ENCODE measurements at places on chromosomes 3 and 15.
A peak's percentile ranks its signal among the peaks of the same experiment; 100 is the strongest.

DNA sequence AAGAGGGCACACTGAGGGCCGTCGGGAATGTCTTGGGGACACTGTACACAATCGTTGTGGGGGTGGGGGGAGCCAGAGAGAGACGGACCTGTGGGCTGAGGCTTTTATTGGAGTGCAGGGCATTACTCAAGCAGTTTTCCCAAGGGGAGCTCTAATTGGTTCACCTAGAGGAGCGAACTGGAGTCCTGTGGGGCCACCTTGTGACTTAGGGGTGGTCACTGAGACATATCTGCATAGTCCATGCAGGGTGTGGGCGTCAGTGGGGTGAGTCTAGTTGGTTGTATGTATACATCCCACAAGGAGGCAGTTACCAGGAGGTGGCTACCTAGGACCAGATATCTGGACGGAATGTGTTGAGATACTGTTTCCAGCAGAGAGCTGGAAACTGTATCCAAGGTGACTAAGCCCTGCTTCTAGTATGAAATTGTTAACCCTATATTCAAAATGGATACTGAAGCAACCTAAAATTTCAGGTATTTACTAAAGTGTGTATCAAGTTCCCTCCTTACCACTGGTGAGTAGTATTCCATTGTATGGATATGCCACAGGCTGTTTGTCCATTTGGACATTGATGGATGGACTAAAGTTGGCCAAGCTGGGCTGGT lies 2.6 kb upstream of the PIGZ start:
- H3K4me3 ChIP-seq, result no peak overlapping the region
- peaks cover 4% of the 10 kb centered on the region for H3K27me3 ChIP-seq
- H3K27ac ChIP-seq, result no peak overlapping the region
- H3K36me3 ChIP-seq, result no peaks in the 10 kb centered on the region

GRCh38 chr3:98784666-98785600 lies 21.8 kb downstream of the ST3GAL6 start:
- H3K27ac ChIP-seq, result peak overlapping the region; percentile 33
- H3K4me1 ChIP-seq, result peaks cover 5% of the 10 kb centered on the region
- H3K27me3 ChIP-seq, result no peaks in the 10 kb centered on the region
- H3K36me3 ChIP-seq, result no peaks in the 10 kb centered on the region

GRCh38 chr3:162224746-162225145 lies 728.1 kb downstream of the OTOL1 start:
- no peaks in the 10 kb centered on the region for H3K36me3 ChIP-seq
- no peak overlapping the region for H3K27ac ChIP-seq
- no peaks in the 10 kb centered on the region for H3K4me1 ChIP-seq
- DNase-seq, result no peak
- no peaks in the 10 kb centered on the region for H3K27me3 ChIP-seq

- H3K27ac ChIP-seq, result peak within 1 kb of the TSS; percentile 90
- no peaks in the 10 kb centered on the region for H3K27me3 ChIP-seq
- H3K36me3 ChIP-seq, result no peaks in the 10 kb centered on the region
- H3K4me3 ChIP-seq, result peak within 1 kb of the TSS; percentile 43
- H3K4me1 ChIP-seq, result peaks cover 30% of the 10 kb centered on the region
- DNase-seq, result peak; percentile 80
Observed at GRCh38 chr15:66293419-66294156, at the start of gene DIS3L. Gene DIS3L (plus strand): TSS chr15:66293568. CDS start chr15:66293597, 29 bp downstream.

- no peak overlapping the region for H3K27ac ChIP-seq
- H3K4me1 ChIP-seq, result no peaks in the 10 kb centered on the region
- no peak for DNase-seq
Observed at GRCh38 chr3:42728668-42729364, 26.2 kb upstream of the HHATL start.

DNA sequence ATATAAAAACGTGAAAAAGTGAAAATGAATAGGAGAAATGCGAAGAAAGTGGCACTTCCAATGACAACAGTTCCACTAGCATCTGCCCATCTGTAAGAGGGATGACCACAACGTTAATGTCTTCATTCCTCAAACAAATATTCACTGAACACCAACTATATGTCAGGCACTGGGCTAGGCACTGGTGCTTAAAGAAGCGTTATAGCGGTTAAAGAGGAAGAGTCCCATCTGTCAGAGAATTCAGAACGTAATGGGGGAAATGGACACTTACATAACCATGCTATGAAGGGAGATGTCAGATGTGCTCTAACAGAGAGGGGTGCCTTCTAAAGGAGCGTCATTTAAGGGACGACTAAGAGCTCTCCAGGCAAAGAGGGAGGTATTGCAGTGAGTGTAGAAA lies 8.2 kb downstream of the RUBCN start:
- H3K27ac ChIP-seq, result no peak overlapping the region
- no peaks in the 10 kb centered on the region for H3K4me1 ChIP-seq
- DNase-seq, result no peak
- no peak overlapping the region for H3K4me3 ChIP-seq
- H3K27me3 ChIP-seq, result no peaks in the 10 kb centered on the region

- H3K36me3 ChIP-seq, result no peaks in the 10 kb centered on the region
- no peak overlapping the region for H3K4me3 ChIP-seq
Observed at GRCh38 chr3:9157651-9158362, 91.6 kb downstream of the SRGAP3 start.

DNA sequence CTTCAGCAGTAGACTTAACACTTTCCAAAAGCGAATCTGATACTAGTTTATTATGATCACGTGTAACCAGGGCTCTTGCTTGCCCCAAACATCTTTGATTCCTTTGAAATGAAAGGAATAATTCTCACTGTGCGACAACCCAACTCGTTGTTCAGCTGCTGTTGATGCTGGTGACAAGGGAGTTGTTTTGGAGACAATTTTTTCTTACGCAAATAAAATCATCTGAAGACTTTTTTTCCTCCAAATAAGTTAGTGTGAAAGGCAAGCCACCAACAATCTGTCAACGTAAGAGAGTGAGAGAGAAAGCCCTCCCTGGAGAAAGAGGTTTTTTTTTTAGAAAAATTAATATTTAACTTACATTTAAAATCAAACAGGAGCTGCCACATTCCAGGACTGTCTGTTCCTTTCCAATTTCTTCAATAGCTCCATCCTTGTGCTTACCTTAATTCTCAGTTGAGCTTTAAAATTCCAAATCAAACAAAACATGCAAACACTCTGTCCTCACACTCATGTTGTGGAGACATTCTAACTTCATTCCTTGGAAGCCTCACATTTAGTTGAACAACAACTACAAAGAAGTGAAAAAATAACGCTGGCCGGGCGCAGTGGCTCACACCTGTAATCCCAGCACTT lies 4.9 kb upstream of the P3H2 start:
- H3K27ac ChIP-seq, result no peak overlapping the region
- H3K36me3 ChIP-seq, result no peaks in the 10 kb centered on the region
- H3K4me3 ChIP-seq, result no peak overlapping the region
- DNase-seq, result no peak
- H3K27me3 ChIP-seq, result no peaks in the 10 kb centered on the region

DNA sequence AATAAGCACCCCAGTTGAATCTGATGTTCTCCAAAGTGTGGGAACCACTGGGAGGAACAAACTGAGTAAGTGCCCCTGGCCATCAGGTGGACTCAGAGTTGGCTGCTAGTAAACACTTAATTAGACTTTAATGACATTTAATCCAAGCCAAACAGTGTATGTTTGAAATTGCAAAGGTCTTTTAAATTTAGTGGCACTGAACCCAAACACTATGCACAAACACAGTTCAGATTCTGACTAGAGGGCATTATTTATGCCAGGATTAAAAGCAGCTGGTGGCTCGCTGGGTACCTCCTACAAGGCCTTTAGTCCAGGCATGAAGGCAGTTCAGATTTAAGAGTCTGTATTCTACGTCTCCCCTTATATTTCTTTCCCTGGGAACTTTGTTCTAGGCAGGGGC lies 264.8 kb downstream of the CLSTN2 start:
- H3K4me1 ChIP-seq, result no peaks in the 10 kb centered on the region
- DNase-seq, result no peak
- no peaks in the 10 kb centered on the region for H3K27me3 ChIP-seq

GRCh38 chr3:173875790-173876189 lies 478.2 kb downstream of the NLGN1 start:
- H3K27me3 ChIP-seq, result no peaks in the 10 kb centered on the region
- no peaks in the 10 kb centered on the region for H3K36me3 ChIP-seq
- DNase-seq, result no peak
- H3K4me3 ChIP-seq, result no peak overlapping the region

- no peaks in the 10 kb centered on the region for H3K27me3 ChIP-seq
- H3K4me3 ChIP-seq, result no peak overlapping the region
- peaks cover 14% of the 10 kb centered on the region for H3K4me1 ChIP-seq
- DNase-seq, result peak; percentile 88
Observed at GRCh38 chr3:127002195-127003174, 19.6 kb downstream of the PLXNA1 start.

GRCh38 chr3:138219255-138219654 lies 32.2 kb downstream of the ARMC8 start:
- no peaks in the 10 kb centered on the region for H3K27me3 ChIP-seq
- no peaks in the 10 kb centered on the region for H3K36me3 ChIP-seq
- no peak overlapping the region for H3K27ac ChIP-seq
- no peak for DNase-seq
- H3K4me1 ChIP-seq, result no peaks in the 10 kb centered on the region

GRCh38 chr3:11556851-11557644 lies 86.7 kb downstream of the VGLL4 start:
- DNase-seq, result no peak
- H3K27ac ChIP-seq, result peak overlapping the region; percentile 54
- H3K27me3 ChIP-seq, result no peaks in the 10 kb centered on the region
- H3K36me3 ChIP-seq, result no peaks in the 10 kb centered on the region

DNA sequence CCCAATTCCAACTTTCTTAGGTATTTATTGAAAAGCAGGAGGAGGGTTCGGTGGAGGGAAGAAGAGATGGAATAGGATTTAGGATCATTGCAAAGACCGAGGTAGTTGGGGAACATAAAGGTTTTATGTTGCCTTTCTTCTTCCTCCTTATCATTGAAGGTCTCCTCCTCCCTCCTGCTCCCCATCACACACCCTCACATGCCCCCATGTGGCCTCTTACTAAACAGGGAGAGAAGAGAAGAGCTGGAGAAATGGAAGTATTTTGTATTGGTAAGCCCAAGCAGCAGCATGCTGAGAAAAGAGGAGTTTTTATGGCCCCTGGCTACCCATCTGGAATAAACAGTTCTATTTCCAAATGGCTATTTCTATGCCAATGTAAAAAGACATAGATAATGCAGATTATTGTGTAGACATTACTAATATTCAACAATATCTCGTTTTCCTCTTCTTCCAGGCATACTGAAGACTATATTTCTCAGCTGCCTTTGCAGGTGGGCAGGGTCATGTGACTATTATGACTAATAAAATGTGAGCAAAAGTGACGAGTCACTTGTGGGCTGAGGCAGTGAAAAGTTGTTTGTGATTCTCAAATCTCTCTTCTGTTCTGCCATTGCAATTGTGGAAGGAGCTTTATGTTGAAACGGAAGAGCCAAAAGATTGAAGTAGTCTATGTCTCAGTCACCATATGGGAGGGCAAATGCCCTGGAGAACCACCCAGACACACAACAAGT lies 5.2 kb upstream of the GPR176 start:
- peaks cover 4% of the 10 kb centered on the region for H3K27me3 ChIP-seq
- DNase-seq, result no peak
- no peaks in the 10 kb centered on the region for H3K4me1 ChIP-seq
- no peak overlapping the region for H3K4me3 ChIP-seq
- no peak overlapping the region for H3K27ac ChIP-seq
- no peaks in the 10 kb centered on the region for H3K36me3 ChIP-seq

DNA sequence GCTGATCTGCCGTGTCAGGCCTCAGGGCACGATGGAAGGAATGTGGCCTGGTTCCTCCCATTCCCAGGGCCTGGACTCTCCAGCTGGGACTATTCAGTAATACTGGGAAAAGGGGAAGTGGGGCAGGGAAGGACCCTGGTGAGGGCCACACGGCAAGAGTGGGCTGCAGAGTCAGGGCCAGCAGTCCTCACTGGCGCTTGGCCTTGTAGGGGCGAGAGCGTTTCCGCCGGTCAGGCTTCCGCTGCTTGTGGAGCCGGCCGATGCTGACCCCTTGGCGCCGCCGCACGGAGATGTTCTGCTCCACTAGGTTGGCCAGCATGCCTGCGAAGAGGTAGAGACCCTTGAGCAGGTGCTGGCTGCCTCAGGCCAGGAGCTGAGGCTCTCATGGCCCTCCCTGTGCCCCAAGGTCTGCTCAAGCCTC lies 42.8 kb downstream of the SEMA3G start:
- no peaks in the 10 kb centered on the region for H3K27me3 ChIP-seq
- no peaks in the 10 kb centered on the region for H3K4me1 ChIP-seq
- no peak overlapping the region for H3K27ac ChIP-seq
- DNase-seq, result no peak

DNA sequence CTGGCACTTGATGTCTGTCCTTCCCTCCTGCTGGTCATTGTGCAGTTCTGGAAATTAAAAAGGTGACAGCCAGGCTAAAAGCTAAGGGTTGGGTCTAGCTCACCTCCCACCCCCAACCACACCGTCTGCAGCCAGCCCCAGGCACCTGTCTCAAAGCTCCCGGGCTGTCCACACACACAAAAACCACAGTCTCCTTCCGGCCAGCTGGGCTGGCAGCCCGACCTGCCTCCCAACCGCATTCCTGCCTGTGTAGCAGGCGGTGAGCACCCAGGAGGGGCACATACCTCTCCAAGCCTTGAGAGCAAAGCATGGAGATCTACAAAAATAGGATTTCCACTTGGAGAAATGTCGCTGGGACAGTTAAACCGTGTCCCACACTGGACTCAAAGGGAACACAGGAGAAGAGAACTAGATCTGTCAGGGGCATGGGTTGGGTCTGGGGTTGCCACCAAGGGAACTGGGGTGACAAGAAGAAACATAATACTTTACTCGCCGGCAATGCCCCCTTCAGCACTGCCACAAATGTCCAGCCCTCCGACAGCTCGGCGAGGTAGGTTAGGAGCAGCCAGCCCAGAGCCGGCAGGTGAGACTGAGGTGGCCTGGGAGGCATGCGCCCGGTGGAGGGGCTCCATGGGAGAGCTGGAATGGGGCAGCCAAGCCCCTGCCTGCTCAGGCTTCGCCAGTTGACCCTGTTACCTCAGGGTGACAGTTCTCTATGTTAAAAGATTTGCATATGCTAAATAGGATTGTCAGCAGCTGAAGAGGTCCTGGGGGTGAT lies 52.2 kb downstream of the EXOG start:
- H3K36me3 ChIP-seq, result no peaks in the 10 kb centered on the region
- no peaks in the 10 kb centered on the region for H3K27me3 ChIP-seq
- DNase-seq, result no peak
- H3K27ac ChIP-seq, result no peak overlapping the region
- no peak overlapping the region for H3K4me3 ChIP-seq

GRCh38 chr3:153856932-153857331 lies 264.3 kb upstream of the ARHGEF26 start:
- H3K27ac ChIP-seq, result no peak overlapping the region
- H3K4me3 ChIP-seq, result no peak overlapping the region
- H3K36me3 ChIP-seq, result no peaks in the 10 kb centered on the region
- no peaks in the 10 kb centered on the region for H3K4me1 ChIP-seq
- no peak for DNase-seq

DNA sequence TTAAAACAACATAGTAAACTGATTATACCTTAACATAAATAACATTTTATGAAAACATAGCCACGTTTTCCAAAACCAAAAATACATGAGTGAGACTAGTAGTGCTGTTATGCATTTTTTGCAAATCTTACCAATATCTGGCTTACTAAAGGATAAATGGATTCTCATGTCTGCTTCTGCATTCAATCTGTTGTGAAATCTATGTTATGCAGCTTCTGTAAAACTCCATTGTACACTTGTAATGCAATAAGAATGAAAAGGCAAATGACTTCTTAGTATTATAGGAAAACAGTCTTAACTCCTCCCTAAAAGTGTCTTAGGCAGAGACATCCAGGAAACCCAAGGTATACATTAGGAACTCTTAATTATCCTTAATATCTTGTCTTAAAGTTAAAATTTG lies 330.9 kb upstream of the THBS1 start:
- H3K36me3 ChIP-seq, result no peaks in the 10 kb centered on the region
- no peak for DNase-seq
- no peaks in the 10 kb centered on the region for H3K4me1 ChIP-seq
- H3K4me3 ChIP-seq, result no peak overlapping the region
